Inflammatory macrophage treated with lipopolysaccharide for 1 hour (primary cell): ENCODE measurements at places on chromosomes 7 and 10.

- DNase-seq: no peak
These were observed 93.9 kb downstream of the KMT2C start for GRCh38 chr7:152341914-152342236.

DNA sequence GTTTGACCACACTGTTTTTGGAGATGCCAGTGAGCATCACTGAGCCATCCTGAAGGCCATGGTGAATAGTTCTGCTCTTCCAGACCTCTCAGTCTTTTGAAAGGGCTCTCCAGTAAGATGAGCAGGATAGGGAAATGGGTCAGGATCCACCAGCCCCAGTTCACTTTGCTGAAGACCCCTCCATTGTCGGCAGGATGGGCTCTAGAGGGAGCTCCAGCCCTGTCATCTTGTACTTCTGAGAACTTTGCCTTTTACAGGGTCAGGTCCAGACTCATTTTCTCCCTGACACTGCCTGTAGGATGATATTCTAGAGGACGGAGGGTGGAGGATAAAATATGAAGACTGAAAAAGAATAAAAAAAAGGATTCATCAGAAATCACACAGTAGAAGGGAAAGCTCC is 13.1 kb downstream of the LHFPL3 start:
- no peak for DNase-seq

DNA sequence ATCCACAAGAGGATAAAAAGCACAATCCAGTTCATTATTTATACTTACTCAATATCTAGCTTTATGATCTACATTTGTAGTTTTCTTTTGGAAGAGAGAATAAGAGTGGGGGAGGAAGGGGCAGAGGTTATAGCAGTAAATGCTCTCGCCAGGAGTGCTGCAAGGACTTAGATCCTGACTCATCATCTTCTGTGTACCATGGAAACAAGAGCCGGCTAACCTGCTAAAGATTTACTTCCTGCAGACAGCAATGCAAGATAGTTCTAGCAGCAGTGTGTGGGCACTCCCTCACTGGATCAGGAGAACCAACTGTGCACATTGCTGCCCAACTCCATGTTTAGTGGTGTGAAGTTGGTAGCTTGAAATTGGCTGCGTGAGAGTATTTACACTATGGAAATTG is 47.7 kb upstream of the TRIL start:
- no peak for DNase-seq

DNA sequence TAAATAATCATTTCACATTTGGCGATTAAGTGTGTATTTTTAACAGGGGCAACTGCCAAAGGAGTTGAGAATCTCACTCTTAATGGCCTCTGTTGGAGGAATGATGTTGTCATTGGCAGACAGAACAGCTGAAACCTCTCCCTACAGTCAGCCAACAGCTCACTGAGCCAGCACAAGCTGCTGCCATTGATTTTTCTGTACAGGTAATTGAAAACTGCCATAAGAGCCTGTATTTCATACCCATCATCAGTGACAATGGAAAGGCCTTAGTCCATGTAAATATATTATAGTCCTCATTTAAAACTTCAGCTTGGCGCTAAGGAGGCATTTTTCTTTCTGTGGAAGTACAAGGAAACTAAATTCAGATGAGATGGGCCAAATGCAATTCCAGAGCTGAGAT is 28.1 kb upstream of the PTN start:
- no peak for DNase-seq

- DNase-seq: no peak
These were observed 119.9 kb upstream of the THSD7A start for GRCh38 chr7:11951909-11952308.

DNA sequence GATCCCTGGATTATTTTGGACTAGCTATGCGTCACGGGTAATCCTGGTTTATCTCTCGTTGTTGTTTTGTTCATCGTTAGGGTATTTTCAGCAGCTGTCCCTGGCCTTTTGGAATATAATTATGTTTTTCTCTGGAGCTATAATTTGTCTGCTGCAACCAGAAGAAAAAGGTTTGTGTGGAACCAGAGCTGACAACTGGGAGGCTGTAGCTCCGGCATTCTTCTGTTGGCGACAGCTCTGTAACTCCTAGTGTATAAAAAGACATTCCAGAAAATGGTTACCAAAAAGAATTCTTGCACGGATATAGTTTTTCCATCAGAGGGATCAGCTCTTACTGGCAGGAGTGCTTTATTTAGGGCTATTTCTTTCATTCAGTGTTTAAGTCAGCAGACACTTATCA is 130.9 kb upstream of the PRR15 start:
- no peak for DNase-seq

GRCh38 chr7:107966711-107967110 is 36.2 kb downstream of the LAMB1 start:
- DNase-seq: no peak

GRCh38 chr10:52870562-52870961 is 98.0 kb upstream of the MBL2 start:
- no peak for DNase-seq

- no peak for DNase-seq
These were observed 136.2 kb downstream of the SORCS3 start for GRCh38 chr10:104777086-104777799.

DNA sequence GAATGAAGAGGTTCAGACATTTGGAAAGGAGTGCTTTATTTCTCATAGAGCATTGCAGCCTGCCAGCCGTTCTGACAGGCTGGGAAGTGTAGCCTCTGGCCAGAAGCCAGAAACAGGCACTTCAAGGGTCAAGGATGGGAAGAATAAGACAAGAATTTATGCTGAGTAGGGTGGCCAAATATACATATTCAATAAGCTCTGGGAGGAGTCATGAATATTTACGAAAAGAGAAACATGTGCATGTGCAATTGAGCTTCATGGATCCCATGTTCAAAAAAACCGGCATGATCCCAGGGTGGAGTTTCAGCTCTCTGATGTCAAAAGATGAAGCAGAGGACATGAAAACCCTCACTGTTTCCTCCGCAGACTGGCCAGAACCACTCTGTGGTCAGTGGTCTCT is 32.9 kb downstream of the TLX1 start:
- DNase-seq: no peak

DNA sequence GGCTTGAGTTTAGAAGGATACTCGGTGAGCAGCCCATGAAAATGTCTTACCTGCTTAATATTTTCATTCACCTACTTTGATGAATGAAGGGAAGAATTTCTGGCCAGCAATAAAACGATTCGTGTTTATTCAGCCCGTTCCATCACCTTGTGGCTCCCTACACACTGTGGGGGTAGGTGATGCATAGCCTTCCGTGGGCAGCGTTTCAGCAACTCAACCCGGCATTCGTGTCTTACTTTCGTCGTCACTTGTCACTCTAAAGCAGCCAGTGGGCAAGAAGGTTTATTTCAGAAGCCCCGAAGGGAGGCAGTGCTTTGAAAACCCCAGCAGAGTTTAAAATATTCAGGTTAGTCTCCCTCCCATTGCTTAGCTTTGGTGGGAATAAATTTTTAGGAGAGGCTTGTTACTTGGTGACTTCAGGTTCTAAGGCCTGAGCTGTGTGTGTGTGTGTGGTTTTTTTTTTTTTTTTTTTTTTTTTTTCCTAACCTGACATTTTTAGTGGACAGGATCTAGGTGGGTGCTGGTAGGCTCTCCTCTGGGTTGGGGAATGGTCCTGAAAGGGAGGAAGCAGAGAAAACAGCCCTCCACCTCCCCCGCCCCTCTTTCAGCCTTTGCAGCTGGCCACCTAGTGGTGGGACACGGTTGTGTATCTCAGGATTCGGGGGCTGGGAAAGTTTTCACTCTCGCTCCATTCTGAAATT is 1.8 kb downstream of the GRK5 start:
- DNase-seq: no peak
